ENCODE measurements at places on chromosomes 6 and 20.

- no peak for DNase-seq
These were observed 80.5 kb upstream of the CNR1 start for GRCh38 chr6:88246654-88247053.

DNA sequence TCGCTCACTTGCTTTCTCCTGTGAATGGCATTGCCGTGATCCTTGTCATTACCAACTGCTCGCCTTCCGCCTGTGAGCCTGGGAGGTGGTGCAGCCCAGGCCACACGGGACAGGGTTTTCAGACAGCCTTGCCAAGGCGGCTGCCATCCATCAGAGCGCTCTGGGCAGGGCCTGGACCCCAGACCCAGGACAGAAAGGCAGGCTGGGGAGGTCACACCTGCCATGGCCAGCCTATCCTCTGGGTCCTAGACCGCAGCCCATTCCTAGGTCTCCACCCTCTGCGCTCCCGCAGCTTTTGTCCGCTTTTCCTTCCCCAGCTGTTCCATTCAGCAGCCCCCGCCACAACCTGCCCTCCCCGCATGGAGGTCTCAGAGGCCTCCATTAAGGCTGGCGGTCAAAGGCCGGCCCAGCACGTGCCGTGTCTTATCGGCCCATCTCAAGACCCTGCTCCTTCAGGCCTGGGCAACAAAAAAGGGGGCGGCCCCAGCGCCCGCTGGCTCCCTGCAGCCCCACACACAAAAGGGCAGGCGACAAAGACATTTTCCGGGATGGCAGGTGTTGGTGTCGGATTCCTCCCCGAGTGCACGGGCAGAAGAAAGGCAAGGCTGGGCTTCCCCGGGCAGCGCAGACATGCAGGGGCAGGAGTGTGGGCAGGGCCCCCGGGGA lies 28.1 kb downstream of the INSM1 start:
- peak; percentile 81 for DNase-seq

DNA sequence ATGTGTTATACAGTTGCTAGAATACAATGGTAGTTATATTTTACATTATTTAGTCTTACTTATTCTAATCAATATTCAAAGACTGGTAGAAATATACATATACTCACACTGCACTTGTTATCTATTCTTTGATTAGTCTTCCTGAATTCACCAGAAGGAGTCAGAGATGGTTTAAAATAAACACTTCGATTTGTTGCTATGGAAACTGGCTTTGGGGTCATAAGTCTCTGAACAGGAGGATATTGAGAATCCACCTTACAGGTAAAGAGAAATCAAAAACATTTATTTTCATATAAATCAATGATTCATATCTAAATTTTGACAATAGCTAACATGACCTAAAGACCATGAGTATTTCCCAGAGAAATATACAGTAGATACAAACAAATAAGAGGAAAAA lies 41.6 kb downstream of the NUP153 start:
- no peak for DNase-seq

GRCh38 chr6:113776998-113777397 lies 80.1 kb upstream of the MARCKS start:
- DNase-seq: no peak

DNA sequence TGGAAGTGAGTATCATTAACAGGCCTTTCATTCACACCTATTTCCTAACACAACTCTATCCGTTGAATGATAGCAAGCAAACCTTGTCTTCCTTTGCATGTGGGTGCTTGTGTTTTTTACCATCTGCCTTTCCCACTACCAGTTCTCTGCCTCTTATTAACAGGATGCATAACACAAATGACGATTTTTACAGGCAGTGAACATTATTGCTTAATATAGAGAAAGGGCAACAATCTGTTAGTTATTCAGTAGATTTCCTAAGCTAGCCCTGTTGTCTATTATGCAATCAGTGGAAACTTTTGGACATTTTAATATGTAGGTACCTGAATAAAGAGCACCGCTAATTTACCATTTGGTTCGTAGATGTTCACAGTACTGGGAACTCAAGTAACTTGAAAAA lies 348.8 kb upstream of the PLCB4 start:
- no peak for DNase-seq

- DNase-seq: no peak
These were observed 48.5 kb upstream of the CCDC167 start for GRCh38 chr6:37548067-37548674.

DNA sequence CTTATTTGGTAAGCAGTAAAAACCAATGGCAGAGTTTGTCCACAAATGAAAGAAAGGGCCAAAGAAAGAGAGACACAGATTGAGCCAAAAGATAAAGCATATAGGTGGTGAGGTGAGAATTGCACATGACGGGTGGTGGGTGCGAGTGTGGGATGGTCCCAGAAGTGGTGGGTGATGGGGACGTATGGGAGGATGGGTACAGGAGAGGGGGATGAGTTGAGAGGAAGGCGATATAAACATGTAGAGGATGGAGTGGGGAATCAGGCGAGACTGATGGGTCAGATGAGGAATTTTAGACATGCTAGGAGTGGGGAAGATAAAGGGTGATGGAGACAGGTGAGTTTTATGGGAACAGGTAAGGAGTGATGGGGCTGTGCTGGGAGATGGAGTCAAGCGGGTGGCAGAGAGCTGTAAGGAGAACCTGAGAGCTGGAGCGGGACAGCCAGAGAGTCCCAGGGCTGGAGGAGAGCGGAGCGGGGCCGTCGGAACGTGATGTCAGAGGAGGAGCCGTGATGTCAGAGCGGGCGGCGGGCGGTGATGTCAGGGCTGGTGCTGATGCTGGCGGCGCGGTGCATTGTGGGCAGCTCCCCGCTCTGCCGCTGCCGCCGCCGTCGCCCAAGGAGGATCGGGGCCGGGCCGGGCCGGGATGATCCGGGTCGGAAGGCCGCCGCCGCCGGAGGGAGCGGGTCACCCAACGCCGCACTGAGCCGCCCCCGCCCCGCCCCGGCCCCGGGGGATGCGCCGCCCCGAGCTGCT lies at the start of gene TTBK1:
TSS of gene TTBK1 (plus strand) at position 574 of the 756 bp plus-strand sequence. CDS start 3,180 bp downstream, outside the sequence.
- DNase-seq: peak; percentile 64

DNA sequence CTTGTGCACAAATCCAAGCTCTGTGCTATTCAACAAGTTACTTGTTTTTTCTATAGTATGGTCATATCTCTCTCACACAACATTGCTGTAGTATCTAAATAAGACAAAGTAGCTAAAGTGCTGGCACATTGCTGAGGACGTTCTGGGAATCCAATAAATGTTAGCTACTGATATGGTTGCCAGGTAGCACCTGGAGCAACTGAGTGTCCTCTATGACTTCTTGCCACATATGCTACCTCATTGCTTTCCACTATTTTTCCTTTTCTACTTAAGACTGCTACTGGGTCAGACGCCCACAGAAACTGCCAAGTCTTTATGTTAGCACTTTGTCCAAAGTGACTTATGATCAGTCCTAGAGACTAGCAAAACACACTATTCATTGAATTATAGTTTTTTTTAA lies 85.3 kb downstream of the SYCP2 start:
- no peak for DNase-seq

DNA sequence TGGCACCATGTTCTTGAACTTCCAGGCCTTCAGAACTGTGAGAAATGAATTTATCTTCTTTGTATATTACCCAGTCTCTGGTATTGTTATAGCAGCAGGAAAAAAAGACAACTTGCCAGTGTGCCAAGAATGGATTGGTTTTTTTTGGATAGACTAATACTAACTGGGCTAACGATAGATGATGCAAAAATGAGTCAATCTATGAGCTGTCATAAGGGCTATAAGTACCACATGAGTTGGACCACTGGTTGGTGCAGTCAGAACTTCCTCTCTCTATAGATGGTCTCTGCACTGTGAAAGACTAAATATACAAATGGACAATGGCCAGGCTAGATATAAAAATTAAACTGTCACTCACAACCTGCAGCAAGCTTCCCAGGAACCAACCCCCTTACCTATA lies 87.6 kb upstream of the COL21A1 start:
- DNase-seq: no peak

GRCh38 chr20:25991756-25992130 lies 295.1 kb upstream of the ZNF337 start:
- no peak for DNase-seq

DNA sequence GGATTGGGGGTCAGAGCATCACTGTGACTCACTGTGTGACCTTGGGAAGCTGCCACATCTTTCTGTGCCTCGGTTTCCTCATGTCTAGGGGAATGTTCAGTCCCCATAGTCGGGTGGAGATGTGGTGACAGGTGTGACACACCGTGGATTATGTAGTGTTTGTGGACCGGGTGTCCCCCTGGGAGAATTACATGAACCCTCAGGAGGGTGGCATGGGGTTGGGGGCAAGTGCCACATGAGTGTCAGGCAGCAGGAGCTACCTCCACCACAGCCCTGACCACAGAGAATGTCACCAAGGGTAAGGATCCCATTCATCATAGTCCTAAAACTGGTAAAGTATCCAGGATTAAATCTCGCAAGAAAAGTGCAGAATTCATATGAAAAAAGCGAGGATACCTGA lies 23.2 kb downstream of the SUN5 start:
- DNase-seq: no peak

GRCh38 chr6:85747666-85748065 lies 105.0 kb upstream of the SYNCRIP start:
- DNase-seq: no peak

DNA sequence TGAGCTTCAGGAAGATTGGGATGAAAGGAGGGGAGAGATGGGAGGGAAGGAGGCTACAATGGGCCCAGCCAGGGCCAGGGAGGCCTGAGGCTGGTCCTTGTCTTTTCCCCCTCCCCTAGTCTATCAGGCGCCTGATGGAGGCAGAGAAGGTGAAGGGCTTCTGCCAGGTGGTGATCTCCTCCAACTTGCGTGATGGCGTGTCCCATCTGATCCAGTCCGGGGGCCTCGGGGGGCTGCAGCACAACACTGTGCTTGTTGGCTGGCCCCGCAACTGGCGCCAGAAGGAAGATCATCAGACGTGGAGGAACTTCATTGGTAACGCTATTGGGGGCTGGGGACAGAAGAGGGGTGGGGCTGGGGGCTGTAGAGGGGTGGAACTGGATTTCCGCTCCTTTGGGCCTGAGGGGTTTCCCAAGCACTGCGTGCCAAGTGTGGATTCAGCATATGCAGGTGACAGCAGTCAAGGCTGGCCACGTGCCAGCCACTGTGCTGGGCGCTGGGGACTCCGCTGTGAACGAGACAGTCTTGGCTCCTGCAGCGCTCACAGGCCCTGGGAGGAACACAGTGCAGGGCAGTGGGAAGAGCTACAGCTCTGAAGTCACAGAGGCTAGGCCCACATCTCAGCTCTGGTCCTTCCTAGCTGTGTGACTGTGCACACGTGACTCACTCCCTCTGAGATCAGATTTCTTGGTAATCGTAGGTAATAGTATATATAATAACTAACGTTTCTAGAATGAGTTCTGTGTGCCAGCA lies 22.7 kb downstream of the SLC12A5 start:
- DNase-seq: no peak

DNA sequence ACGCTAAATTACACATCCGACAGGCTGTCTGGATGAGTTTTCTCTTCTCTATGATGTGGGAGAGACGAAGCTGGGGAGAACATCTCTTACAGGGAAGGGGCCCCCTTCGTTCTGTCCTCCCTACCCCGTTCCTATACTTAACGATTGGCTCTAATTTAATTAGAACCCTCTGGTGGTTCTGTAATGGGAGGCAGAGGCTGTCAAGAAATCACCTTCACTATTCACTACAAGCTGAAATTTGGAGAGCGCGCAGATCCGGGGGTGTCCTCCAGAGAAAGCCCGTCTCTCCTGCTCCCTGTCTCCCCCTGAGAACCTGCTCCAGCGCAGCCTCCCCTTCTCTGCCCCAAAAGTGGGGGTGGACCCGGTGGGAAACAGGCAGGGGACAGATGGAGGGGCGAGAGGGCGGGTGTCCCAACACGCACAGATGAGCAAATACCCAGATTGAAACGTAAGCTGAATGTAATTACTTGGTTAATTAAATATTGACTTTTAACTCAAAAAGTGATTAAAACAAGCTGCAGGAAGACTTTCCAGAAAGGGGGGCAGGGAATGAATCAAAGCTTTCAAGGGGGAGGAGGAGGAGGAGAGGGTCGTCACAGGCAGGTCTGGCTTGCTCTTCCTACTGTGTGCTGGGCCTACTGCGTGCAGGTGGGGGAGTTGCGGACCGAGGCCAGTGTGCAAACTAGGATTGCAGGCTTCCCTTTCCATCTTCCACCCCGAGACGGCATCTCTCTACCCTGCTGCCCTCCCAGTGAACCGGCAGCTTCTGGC lies 1.3 kb downstream of the SULF2 start:
- no peak for DNase-seq

DNA sequence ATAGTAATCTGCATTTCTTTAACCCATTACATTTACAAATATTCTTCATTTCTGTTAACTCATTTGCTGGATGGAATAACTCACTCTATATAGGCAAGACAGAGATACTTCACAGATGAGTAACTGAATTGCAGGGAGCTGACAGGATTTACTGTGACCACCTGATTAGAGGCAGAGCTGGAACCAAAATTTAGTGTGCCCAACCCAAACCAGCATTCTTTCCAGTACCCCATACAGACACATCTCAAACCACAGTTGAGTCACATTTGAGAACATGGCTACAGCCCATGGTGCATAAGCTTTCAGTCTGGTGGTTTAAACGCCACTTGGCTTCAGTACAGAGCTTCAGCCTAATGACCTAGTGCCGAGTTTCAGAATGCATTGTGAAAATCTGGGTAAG lies 138.4 kb upstream of the TENT5A start:
- no peak for DNase-seq

DNA sequence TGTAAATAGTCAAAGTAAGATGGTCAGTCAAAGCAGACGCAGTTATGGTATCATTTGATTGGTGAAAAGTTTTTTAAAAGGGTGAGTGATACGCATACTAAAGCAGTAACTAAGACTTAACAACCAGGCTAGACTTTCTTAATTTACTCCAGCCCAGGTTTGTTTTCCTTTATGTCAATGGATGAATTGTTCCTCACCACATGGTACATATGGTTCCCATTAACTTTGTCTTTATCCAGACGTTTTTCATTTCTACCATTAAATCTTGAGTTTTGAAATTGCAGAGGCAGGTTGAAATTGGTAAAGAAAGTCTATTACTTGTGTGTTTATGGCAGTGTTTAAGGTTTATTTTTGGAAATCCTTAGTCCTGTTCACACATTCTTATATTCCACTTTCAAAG lies 98.5 kb upstream of the SCGN start:
- DNase-seq: no peak

GRCh38 chr6:32854376-32855178 lies 585 bp downstream of the PSMB9 start:
- DNase-seq: no peak

DNA sequence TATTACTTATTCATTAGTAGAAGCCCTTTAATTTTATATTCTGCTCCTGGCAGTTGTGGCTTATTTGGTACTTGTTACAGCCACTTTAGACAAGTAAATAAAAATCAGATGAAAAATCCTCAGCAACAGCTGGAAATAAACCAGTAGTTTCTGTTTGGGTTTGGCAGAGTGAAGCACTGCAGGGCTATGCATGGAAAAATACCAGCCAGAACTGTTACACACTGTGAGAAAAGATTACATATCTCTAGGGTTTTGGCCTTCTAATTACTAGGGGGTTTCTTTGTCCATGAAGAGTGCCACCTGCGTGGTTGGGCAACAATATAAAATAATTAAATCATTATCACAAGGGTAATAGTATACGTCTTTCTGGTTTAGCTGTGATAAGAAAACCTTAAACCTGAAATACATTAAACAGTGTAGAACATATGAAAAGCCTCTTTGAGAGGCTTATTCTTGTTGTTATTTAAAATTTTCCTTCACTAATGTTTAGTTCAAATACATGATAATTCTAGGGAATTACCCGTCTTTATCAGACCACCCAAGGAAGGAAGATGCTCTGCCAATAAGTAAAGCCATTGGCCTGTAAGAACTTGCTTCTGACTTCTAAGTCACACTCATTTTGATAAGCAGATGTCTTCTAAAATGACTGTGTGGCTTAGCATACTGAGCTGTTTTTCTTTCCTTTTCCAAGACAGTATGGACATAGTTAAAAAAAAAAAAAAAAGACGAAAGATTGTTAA lies 320.0 kb upstream of the FLRT3 start:
- DNase-seq: no peak
